ENCODE measurements at places on chromosomes 2 and 18. TPM values are rescaled to one million over a fixed set of nuclear protein-coding genes. Genes with fewer than 3 reads are reported as not detected.

C18orf63 gene
- not detected for polyA plus RNA-seq

CNRIP1 gene
- polyA plus RNA-seq: 44.7 TPM

C1GALT1C1L gene
- polyA plus RNA-seq: 2.4 TPM

CRYGC gene
- not detected for polyA plus RNA-seq

DPP10 gene
- polyA plus RNA-seq: 3.5 TPM

Measured in left lung (tissue), 14 donors.